ENCODE measurements at places on chromosomes 11 and 22. TPM values are rescaled to one million over a fixed set of nuclear protein-coding genes. Genes with fewer than 3 reads are reported as not detected.

The RNF141 gene
- total RNA-seq: 74.8 TPM

The MMP3 gene
- total RNA-seq: 0.42 TPM

The SMTNL1 gene
- total RNA-seq: 0.18 TPM

The SCN2B gene
- total RNA-seq: not detected

The AIFM3 gene
- total RNA-seq: 0.73 TPM

The MACROD1 gene
- 29.6 TPM for total RNA-seq

The LUZP2 gene
- total RNA-seq: not detected

The PRRG4 gene
- total RNA-seq: 6.8 TPM

The RFPL3 gene
- not detected for total RNA-seq

The DNAJB7 gene
- total RNA-seq: not detected

The RPS3 gene
- 6,333 TPM for total RNA-seq

DNA sequence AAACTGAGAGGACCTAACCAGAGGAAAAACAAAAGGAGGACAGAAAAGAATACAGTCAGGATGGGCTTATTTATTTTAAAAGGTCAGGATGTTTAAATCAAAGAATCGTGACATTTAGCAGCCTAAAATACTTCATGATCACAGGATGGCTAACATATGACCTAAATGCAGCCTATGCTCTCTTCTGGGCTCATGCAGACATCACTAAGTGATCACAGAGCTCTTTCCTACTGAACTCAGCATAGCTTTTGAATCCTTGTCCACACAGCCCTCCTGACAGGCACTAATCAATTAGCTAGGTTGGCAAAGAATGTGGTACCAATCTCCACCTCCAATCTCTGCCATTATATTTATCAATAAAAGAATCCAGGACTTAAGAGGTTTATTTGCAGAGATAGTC lies 60.1 kb upstream of the PHF21A start:
- DNase-seq: no peak
- H3K27me3 ChIP-seq: no peaks in the 10 kb centered on the region
- no peak overlapping the region for H3K4me3 ChIP-seq
- no peaks in the 10 kb centered on the region for H3K4me1 ChIP-seq
- no peak overlapping the region for H3K27ac ChIP-seq

DNA sequence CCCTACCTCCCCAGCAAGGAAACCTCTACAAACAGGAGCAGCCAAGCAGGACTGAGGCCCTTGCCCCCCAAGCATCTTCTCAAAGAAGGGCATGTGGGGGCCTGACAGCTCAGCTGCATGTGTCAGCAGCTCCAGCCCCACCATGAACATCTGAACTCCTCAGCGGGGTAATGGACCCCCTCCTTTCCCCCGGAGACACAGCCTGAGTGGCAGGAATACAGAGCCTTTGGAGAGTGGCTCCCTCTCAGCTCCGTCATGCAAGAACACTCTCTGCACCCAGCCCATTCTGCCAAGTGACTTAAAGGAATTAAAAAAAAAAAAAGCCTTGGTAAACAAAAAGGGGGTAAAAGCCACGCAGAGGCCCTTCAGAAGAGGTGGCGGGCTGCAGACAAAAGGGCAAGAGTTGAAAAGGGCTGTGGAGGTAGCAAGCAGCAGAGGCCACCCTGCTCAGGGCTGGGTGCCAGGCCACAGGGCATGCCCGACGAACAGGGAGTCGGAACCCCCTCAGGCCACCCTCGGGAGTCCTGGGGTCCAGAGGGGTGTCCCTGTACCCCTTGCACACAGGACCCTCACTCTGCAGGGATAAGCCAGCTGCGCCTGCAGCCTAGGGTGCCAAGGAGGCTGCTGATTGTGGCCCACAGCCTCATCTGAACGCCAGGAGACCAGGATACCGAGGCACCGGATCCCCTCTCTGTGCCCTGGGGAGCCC lies 62.5 kb downstream of the MACROD1 start:
- H3K27ac ChIP-seq: no peak overlapping the region
- H3K27me3 ChIP-seq: no peaks in the 10 kb centered on the region
- no peaks in the 10 kb centered on the region for H3K4me1 ChIP-seq
- no peak overlapping the region for H3K4me3 ChIP-seq

DNA sequence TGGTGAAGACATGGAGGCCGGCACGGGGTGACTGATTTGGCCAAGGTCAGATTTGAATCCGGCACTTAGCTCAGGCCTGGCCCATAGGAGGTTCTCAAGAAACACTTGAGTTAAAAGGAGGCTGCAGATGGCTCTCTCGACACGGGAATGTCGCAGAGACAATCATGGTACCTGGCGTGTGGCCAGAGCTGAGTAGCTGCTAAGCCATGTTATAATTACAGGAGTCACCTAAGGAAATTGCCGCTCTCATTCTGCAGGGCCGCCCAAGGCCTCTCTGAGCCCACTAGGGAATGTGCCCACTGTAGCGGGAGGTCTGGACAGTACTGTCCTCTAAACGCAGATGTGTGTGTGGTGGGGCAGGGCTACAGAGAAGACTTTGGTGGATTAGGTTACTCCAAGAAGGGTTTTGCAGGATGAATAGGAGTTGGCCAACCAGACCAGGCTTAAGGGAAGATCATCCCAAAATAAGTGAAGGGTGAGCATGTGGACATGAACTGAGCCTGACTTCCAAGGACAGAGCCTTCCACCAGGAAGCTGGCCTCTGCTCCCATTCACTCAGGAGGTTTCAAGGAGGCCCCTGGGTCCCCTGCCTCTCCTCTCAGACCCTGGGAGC lies 19.3 kb upstream of the PRR5 start:
- no peaks in the 10 kb centered on the region for H3K36me3 ChIP-seq
- DNase-seq: no peak
- peaks cover 46% of the 10 kb centered on the region for H3K4me1 ChIP-seq
- no peaks in the 10 kb centered on the region for H3K27me3 ChIP-seq
- H3K27ac ChIP-seq: no peak overlapping the region

DNA sequence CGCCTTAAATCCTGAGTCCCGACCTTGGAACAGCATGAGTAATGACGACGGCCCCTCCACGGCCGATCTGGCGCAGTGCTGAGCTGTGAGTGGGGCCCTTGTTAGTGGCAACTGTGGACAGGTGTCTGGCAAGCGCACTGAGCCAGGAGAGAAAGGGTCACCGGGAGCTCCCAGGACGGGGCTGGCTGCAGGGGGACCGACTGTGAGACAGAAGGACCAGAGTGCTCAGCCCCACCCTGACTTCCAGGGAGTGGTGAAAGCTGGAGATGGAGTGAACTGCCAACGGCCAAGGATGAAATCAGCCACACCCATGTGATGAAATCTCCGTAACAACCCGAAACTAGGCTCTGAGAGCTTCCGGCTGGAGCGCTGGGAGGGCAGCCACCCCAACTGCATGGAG lies 228.6 kb downstream of the BRD1 start:
- peak; percentile 21 for DNase-seq
- no peak overlapping the region for H3K4me3 ChIP-seq
- no peaks in the 10 kb centered on the region for H3K27me3 ChIP-seq
- H3K36me3 ChIP-seq: no peaks in the 10 kb centered on the region
- no peak overlapping the region for H3K27ac ChIP-seq

DNA sequence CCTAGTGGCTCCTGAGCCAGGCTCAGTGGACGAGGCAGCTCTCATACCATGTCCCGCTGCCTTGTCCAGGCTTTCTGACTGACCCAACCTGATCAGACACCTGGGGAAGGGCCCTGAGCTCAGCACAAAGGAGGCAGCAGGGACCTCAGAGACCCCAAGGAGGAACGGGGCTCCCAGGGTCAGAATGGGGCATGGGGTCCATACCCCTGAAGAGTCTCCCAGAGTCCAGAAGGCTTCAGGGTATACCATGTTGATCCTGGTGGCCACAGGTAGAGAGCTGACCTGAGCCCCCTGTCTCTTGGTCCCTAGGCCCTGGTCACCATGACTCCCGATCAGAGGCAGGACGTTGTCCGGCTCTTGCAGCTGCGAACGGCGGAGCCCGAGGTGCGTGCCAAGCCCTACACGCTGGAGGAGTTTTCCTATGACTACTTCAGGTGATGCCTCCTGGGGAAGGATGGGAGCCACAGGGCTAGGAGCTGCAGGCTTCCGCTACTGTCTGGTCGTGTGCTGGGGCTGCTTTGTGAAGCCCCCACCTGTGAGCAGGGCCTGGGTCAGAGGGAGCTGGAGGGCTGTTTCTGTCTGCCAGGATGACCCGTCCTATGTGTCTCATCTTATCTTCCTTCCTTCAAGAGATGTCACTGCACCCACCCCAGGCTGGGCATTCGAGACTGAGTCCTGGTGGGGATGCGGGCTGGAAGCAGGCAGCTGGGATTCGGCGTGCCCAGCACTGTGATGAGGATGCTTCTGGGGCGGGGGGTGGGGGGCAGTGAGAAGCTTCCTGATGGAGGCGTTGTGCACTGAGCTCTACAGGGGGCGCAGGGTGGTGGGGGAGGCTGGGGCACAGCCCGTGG lies 74.2 kb downstream of the MYO7A start:
- H3K27me3 ChIP-seq: no peaks in the 10 kb centered on the region
- H3K4me1 ChIP-seq: no peaks in the 10 kb centered on the region
- no peak overlapping the region for H3K4me3 ChIP-seq
- no peak overlapping the region for H3K27ac ChIP-seq
- peak; percentile 35 for DNase-seq

DNA sequence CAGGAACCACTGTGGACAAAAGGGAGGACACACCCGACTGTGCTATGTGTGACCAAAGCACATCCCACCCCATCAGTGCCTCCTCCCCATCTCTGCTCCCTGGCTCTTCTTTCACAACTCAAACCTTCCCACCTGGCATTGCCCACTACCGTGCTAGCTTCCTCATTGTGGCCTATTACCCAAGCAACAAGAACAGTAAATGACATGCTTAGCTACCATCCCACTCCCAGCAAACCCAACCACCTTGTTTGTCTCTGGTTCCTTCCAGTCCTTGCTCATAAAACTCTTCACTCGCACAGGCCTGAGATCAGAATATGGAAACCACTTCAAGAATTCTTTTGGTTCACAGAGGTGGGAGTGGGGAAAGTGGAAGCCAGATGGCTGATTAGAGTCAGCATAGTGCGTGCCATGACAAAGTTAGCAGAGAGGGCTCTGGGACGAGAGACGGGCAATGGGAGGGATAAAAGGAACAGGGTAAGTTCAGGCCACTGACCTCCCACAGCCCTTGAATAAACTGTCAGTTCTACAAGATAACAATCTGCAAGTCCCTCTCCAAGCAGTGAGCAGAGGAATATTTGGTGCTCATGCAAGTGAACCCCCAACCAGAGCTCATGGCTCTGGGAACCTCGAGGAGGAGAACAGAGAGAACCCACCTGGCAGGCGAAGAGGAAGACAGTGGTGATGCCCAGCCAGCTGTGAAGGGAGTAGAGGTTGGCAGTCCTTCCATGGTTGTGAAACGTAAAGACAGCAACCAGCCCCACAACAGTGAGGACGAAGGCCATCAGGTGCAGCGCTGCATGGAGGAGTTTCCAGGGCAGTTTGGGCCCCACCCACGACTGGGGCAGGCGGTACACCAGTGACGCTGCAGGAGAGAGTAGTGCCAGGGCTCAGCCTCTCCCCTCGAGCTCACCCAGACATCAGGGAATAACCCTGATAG lies 8.3 kb downstream of the CYB561A3 start:
- no peaks in the 10 kb centered on the region for H3K4me1 ChIP-seq
- no peaks in the 10 kb centered on the region for H3K27me3 ChIP-seq
- no peak overlapping the region for H3K27ac ChIP-seq
- no peak for DNase-seq
- no peak overlapping the region for H3K4me3 ChIP-seq

GRCh38 chr22:31143038-31143437 lies 2.7 kb upstream of the PLA2G3 start:
- no peaks in the 10 kb centered on the region for H3K36me3 ChIP-seq
- H3K4me1 ChIP-seq: no peaks in the 10 kb centered on the region
- H3K4me3 ChIP-seq: no peak overlapping the region
- no peak for DNase-seq

- no peak overlapping the region for H3K27ac ChIP-seq
- no peaks in the 10 kb centered on the region for H3K36me3 ChIP-seq
- no peak for DNase-seq
- peaks cover 4% of the 10 kb centered on the region for H3K4me1 ChIP-seq
Measured at GRCh38 chr22:30309951-30310741, 16.6 kb downstream of the TBC1D10A start.

GRCh38 chr11:89203814-89204213 lies 26.1 kb downstream of the TYR start:
- peak overlapping the region; percentile 47 for H3K27ac ChIP-seq
- H3K27me3 ChIP-seq: no peaks in the 10 kb centered on the region
- no peak overlapping the region for H3K4me3 ChIP-seq
- H3K4me1 ChIP-seq: no peaks in the 10 kb centered on the region
- no peaks in the 10 kb centered on the region for H3K36me3 ChIP-seq
- DNase-seq: no peak

GRCh38 chr22:21448627-21449416 lies 18.4 kb upstream of the TMEM191C start:
- no peaks in the 10 kb centered on the region for H3K27me3 ChIP-seq
- H3K27ac ChIP-seq: peak overlapping the region; percentile 39
- DNase-seq: no peak
- H3K36me3 ChIP-seq: peaks cover 3% of the 10 kb centered on the region

DNA sequence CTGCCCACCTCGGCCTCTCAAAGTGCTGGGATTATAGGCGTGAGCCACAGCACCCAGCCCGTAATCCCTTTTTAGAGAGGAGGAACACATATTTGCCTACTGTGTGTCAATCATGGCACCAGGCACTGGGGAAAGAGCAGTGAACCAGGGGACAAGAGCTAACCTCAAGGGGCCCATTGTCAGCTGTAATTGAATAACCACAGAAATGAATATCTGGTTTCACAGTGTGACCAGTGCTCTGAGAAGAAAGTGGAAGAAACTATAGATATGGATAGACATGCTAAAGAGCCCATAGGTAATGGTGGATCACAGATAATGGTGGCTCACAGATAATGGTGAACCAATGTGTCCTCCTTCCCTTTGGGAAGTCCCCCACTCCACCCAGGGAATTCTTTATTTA lies 8.6 kb upstream of the KCTD14 start:
- no peaks in the 10 kb centered on the region for H3K36me3 ChIP-seq
- H3K27me3 ChIP-seq: no peaks in the 10 kb centered on the region
- no peak overlapping the region for H3K27ac ChIP-seq
- peaks cover 6% of the 10 kb centered on the region for H3K4me1 ChIP-seq
- no peak for DNase-seq

DNA sequence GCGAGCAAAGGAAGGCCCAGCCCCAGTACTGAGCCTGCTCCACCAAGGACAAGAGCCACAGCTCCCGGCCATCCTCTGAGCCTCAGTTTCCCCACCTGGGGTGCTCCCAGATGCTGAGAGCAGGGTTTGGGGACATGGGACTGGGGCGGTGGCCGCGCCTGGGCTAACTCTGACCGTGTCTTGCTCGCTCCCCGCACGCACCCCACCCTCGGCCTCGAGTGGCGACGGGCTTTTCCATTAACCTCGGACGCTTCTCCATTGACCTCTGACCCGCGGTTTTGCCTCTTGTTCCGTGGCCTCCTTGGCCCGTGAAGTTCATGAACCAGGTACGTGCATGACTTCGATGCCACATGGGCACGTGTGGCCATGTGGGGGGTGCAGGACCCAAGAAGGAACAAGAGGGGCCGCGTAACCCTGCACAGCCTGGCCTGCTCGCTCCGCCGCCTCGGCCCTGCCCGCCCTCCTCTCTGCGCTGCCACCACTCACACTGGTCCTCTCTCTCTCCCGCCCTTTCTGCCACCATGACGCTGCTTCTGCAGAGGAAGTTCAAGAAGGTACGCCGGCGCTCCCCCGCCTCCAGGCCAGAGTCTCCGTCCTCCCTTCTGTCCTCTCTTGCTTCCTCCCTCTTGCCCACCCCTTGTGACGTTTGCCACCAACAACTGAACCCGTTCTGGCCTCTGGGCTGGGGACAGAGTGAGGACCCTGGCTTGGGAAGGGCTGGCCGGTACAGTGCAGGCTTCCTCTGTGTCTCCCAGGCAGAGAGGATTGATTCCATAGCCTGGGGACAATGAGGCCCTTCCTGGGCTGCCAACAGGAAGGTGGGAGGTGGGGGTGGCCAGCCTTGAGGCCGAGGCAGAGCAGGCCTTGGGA lies 6.9 kb downstream of the TNNT3 start:
- no peaks in the 10 kb centered on the region for H3K4me1 ChIP-seq
- no peak overlapping the region for H3K4me3 ChIP-seq
- no peak overlapping the region for H3K27ac ChIP-seq
- H3K27me3 ChIP-seq: no peaks in the 10 kb centered on the region
- no peak for DNase-seq
- no peaks in the 10 kb centered on the region for H3K36me3 ChIP-seq
